ENCODE measurements at places on chromosomes 2 and 18.
A peak's percentile ranks its signal among the peaks of the same experiment; 100 is the strongest.

DNA sequence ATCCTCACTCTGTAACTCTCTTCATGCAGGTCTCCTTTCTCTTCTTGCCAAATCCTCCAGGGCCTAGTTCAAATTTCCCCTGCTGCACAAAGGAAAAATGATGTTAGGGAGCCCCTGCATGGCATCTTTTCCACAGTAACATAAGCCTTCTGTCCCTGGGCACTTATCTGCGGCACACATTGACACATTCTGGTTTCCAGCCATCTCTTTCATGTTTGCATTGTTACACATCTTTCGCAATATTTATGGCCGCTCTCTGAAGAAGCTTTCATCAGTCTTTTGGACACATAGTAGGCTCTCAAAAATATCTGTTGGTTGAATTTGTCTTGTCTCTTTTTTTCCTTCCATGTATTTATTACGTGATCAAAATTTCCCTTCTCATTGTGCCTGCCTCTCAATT, 1806.1 kb upstream of the PIK3C3 start:
- no peak for DNase-seq

- DNase-seq: no peak
Observed at GRCh38 chr2:207073801-207074678, 91.7 kb downstream of the KLF7 start.

DNA sequence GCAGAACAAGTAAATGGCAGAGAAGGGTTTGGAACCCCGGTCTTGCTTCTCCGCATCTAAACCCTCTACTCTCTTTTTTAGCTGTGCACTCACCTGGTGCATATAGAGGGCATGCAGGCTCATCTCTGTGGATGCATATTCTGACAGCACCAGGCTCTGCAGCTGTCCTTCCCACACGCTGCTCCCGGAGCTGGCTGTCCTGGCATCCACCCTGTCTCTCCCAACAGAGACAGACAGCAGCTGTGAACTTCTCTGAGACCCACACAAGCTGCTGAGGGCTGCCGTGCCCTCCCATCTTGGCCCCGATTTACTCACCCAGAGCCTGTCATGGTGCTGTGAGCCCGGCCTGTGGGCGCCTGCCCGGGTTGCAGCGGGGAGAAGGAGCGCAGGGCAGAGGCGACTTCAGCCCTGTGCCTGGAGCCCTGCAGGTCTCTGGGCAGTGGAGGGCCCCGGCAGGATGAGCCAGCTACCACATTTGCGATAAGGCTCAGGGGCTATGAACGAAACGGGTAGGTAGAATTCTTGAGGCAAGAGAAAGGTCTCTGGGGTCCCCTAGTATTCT, 3.3 kb upstream of the ABCB6 start:
- DNase-seq: no peak

DNA sequence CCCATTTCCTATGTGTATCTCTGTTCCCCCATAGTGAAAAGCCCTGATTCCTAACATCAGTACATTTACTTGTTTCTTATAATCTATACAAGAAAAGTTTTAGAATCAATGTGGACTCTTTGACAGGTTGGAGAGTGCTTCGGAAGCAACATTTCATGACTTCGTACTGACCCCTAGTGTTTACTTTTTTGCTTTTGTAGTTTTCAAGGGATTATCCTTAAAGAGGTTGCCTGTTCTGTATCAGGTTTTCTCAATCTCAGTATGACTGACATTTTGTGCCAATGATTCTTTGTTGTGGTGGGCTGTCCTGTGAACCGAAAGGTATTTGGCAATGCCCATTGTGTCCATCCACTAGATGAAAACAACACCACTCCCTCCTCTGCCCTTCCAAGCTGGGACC, 43.3 kb upstream of the SERPINB2 start:
- peak; percentile 4 for DNase-seq

- DNase-seq: no peak
Observed at GRCh38 chr2:21519821-21520220, 396.1 kb downstream of the TDRD15 start.

- no peak for DNase-seq
Observed at GRCh38 chr18:25787276-25787675, 303.1 kb downstream of the SS18 start.

GRCh38 chr2:170152421-170152820, 25.5 kb upstream of the MYO3B start:
- no peak for DNase-seq

DNA sequence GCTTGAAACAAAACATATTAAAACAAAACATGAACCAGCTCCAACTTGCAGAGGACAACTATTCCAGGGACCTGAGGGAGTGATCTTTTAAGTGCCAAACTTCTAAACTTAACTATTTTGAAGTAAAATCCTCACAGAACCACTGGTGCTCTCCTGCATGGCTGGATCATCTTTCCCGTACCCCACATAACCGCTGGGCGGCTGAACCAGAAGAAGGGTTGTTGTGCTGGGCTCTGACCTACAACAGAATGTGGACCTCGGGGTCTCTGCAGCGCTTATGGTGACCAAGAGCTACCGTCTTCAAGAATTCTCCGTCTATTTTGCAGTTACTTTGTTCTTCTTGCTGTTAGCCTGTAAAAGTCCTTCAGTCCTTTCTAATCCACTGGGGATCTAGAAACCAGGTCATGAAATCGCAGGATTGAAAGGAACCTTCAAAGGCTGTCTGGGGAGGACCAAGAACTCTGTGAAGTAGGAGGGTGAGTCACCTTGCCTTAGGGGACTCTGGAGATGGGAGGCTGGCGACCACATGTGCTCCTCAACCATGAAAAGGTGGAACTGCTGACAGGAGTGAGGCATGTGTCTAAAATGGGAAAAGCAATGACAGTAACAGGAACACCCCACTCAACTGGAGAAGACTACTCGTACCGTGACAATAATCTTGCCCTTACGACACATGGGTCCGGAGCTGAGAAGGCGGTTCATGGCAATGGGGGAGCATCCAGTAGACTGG, 46.6 kb downstream of the HDLBP start:
- peak; percentile 48 for DNase-seq

- no peak for DNase-seq
Observed at GRCh38 chr2:7286120-7286519, 368.9 kb downstream of the RNF144A start.

DNA sequence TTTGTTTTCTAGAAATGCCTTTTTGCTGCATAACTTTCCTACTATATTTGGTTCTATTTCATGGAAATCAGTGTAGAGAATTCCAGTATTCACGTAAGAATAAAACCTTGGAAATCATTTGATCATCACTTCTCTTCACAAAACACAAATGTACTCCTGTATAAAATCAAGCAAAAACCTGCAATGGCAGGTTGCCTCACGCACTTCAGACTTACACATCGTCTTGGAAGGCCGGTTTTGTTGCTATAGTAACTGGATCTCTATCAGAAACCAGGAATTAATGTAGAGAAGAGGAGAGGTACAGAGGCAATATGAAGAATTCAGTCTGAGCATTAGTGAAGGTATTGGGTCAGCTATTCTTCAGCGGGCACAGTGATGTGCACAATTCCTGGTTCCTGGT, 370.7 kb upstream of the CYRIA start:
- DNase-seq: no peak
